ENCODE measurements at places on chromosomes 2 and 18. TPM values are rescaled to one million over a fixed set of nuclear protein-coding genes. Genes with fewer than 3 reads are reported as not detected.

- peaks cover under 1% of the 10 kb centered on the region for H3K4me1 ChIP-seq
- H3K27me3 ChIP-seq = peaks cover 8% of the 10 kb centered on the region
- H3K36me3 ChIP-seq = no peaks in the 10 kb centered on the region
- no peak for DNase-seq
- no peak overlapping the region for H3K27ac ChIP-seq
Measured at GRCh38 chr2:26585966-26586365, 55.2 kb downstream of the CIB4 start.

Gene HRH4
- total RNA-seq = not detected

GRCh38 chr2:97963880-97964279, 31.9 kb downstream of the TMEM131 start:
- peaks cover 3% of the 10 kb centered on the region for H3K4me1 ChIP-seq
- no peaks in the 10 kb centered on the region for H3K27me3 ChIP-seq
- H3K27ac ChIP-seq = no peak overlapping the region
- no peak overlapping the region for H3K4me3 ChIP-seq
- H3K36me3 ChIP-seq = no peaks in the 10 kb centered on the region

Gene RIT2
- total RNA-seq = not detected

- H3K4me1 ChIP-seq = peaks cover 68% of the 10 kb centered on the region
- H3K27ac ChIP-seq = peak overlapping the region; percentile 77
- peaks cover 1% of the 10 kb centered on the region for H3K27me3 ChIP-seq
- no peaks in the 10 kb centered on the region for H3K36me3 ChIP-seq
- H3K4me3 ChIP-seq = no peak overlapping the region
- DNase-seq = no peak
Measured at GRCh38 chr2:64259312-64259711, 115.1 kb upstream of the PELI1 start.
